ENCODE measurements at places on chromosomes 1 and 21.

- DNase-seq, result no peak
These were observed 3.2 kb upstream of the MYOC start for GRCh38 chr1:171655746-171656116.

DNA sequence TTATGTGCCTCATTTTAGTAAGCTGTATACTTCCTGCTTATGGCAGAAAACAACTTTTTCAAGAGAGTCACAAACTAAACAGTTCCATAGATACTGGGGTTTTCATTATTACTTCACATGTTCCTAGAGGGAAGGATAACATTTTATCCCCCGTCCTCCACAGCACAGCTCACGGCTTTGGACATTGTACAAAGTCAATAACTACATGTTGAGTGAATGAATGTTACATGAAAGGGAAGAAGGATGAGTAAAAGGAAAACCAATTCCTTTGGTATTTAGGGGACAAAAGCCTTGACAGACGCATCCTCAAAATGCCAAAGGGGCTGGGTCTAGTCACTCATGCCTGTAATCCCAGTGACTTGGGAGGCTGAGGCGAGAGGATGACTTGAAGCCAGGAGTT, 14.8 kb downstream of the PI4KB start:
- no peak for DNase-seq

DNA sequence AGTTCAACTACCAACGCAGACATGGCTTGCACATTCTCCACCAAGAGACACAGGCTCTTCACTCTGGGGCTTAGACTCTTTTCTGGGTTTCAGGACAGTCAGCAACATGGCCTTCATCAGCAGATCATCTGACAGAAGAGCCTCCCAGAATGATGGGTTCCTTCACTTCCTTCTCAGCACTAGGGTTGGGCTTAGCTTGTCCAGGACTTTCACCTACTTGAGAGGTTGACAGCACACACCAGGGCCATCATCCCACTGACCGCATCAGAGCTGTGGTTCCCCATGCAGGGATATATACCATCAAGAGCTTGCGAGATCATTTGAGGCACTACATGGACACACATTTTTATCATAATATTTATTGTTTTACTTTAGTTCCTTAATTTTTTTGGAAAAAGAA, 10.4 kb upstream of the NCF2 start:
- DNase-seq, result no peak

DNA sequence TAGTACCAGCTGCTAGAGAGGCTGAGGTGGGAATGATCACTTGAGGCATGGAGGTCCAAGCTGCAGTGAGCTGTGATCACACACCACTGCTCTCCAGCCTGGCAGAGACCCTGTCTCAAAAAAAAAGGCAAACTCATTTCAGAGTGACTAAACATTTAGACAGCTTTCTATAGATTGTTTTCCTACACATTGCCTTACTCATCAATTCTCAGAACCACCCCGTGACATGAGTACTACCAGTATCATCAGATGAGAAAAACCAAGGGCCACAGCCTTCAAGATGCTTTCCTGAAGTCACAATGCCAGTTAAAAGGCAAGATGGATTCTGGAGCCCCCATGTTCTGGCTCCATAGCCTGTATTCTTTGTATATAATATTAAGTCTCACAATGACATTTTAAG, 22.4 kb upstream of the SMPDL3B start:
- no peak for DNase-seq

- DNase-seq, result no peak
These were observed 14.4 kb downstream of the CAPN9 start for GRCh38 chr1:230761443-230762167.

DNA sequence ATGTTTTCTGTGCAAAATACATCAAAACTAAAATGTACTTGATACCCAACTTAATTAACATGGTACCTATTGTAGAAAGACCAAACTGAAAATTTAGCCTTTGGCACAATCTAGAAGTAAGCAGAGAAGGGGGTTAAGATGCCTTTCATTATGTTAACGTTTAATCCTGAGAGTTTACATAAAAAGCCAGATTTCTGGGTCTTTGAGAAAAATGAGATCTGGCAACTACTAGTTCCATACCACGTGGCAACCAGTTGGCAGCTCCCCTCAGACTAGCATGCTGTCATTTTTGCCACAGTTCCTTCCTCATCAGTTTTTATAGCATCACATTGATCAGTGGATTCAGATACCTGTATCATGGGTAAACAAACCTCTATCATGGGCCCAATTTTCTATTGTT, 1.5 kb downstream of the RO60 start:
- DNase-seq, result no peak

DNA sequence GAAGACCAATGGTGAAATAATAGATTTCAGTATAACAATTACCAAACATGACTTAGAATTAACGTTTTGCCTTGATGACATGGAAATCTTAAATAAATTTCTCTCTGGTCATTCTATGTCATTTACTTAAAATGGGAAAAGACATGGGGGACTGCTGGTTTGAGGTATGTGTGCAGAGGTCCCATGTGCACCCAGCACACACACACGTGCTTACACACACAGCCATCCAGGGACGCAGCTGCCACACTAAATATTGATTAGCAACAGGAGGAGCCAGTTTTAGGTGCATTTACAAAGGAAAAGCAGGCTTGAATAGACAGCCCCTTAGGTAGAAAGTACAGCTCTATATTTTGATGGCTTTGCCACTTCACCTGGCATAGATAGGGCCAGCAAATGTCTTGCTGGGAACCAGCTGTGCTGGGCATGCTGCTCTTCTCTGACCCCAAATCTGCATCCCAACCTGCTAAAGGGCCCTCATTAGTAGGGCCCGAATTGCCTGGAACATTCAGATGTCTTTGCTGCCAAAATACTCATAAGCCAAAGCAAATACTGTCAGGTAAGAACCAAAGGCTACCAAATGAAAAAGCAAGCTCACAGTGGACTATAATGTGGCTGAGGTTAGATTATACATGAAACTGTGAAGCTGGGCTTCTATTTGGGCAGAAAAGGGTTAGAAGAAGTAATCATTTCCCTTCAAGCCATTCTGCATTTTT, 399.9 kb downstream of the HHAT start:
- DNase-seq, result no peak

DNA sequence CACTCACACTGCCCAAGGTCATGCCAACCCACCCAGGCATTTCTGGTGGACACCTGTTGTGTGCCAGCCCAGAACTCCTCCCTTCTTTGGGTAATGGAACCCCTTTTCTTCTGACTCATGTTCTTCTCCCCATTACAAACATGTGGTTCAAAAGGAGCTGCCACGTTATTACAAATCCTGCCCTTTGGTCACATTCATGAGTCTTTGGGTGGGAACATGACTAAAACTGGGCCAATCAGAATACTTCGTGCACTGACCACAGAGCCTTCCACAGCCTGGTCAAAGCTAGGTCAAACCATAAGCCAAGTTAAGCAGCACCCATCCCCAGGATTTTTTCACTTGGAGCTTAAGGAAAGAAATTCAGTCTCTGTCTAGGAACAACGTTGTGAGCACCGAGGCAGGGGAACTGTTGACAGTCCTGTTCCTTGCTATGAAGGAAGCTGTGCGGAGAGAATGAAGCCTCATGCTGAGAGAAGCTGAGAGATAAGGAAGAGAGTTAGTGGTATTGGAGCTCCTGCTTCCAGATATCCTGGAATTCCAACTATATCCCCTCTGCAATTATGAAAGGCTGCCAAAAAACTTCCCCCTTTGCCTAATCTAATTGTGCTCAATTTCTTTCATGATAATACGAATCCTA, 46.8 kb upstream of the DIPK1A start:
- no peak for DNase-seq

DNA sequence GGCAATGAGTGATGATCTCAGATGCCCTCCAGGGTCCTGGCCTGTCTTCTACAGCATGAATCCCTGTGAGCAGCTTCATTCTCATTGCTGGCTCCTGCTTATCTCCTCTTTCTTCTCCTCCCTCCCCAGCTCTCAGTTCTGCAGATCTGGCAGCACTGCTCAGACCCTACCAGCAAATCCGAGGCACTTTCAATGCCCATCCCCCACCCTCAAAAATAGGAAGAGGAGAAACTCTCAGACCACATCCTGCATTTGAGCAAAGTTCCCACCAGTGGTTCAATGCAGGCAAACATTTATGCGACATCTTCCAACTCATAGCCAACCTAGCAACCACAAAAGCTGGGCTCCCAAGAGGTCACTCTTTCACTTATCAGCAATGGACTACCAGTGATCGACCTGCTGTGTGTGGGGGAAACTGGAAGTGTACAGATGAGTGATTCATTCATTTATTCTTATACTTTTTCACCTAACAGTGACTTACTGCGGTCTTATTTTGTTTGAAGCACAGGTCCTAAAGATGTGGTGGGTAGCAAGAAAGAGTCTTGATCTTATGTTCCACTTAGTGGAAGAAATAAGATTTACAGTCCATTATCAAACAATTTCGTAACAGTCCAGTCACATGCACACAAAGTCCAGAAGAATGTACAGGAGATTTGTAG, 5.8 kb upstream of the CHI3L2 start:
- peak; percentile 43 for DNase-seq

DNA sequence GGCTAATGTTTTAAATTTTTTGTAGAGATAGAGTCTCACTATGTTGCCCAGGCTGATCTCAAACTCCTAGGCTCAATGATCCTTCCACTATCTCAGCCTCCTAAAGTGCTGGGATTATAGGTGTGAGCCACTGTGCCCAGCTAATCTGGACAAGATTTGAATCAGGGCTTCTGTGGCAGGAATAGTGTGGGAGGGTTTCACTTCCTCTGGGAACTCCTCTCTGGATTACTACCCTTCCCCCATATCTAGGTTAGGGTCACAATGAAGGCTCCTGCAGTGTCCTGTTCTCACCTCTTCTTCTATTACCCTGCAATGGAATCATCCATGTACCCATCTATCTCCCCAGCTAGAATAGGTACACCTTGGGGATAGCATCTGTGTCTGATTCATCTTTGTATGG, 133.6 kb upstream of the RAB4A start:
- DNase-seq, result no peak

- DNase-seq, result no peak
These were observed 47.0 kb upstream of the SDC3 start for GRCh38 chr1:30955448-30956015.

- DNase-seq, result no peak
These were observed 8.6 kb upstream of the NKAIN1 start for GRCh38 chr1:31248276-31248675.

DNA sequence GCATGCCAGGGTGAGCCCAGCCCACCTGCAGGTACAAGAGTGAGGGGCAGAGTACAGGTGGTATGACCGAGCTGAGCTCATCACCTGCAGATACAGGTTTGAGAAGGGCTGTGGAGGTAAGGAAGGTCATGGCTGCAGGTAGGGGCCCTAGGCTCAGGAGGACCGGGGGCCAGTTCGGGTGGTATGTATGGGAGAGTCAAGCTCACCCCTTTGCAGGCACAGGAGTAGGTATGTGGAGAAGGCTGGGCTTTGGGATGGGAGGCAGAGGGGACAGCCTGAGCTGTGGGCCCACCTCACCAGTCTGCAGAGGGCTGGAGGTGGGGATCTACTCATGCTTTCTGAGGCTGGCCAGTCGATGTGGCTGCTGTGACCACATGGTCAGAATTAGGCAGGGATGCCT, 17.2 kb downstream of the PODN start:
- DNase-seq, result no peak

- no peak for DNase-seq
These were observed 42.4 kb upstream of the GADD45A start for GRCh38 chr1:67642629-67643028.

DNA sequence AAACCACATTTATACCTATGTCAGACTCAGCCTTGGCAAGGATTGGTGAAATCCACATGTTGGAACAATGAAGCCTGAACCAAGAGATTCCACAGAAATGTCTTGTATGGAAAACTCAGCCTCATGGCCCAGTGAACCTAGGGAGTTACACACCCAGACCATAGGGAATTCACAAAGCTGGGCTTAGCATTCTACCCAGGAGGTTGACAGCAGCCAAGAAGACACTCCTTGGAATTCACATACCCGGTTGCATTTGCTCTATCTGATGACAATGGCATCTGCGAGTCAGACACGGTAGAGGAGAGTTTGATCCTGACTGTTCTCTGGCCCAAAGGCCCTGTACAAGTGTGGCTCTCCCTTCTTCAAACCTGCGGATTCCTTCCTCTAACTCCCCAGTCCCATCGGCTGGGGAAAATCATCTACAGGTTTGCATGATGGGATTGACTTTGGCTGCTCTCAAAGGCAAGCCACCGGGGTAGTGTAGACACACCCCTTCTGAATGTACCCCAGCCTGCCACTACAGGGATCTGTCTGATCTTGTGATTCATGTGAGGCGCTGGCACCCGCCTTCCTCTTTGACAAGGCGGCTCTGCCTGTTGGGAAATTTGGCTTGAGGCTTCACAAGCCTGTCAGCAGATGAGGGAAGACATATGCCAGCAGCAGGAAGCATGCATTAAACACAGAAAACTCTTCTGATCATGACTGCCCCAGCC, 297.3 kb upstream of the KAZN start:
- no peak for DNase-seq

DNA sequence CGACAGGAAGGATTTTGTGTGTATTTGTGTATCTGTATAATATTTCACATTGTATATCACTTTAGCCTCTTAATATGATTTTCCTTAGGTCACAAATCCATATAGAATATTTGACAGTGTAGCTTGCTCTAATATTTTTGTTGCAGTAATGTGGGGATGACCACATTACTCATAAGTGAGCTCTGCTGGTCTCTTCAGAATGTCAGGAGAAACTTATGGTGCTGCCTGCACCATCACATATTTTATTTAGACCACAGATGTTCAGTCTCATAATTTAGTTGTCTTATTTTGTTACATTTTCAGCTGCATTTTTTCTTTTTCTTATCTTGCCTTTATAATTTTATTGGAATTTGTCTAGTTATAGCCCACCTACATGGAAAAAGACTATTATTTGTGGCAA, 205.3 kb downstream of the PBX1 start:
- DNase-seq, result no peak

DNA sequence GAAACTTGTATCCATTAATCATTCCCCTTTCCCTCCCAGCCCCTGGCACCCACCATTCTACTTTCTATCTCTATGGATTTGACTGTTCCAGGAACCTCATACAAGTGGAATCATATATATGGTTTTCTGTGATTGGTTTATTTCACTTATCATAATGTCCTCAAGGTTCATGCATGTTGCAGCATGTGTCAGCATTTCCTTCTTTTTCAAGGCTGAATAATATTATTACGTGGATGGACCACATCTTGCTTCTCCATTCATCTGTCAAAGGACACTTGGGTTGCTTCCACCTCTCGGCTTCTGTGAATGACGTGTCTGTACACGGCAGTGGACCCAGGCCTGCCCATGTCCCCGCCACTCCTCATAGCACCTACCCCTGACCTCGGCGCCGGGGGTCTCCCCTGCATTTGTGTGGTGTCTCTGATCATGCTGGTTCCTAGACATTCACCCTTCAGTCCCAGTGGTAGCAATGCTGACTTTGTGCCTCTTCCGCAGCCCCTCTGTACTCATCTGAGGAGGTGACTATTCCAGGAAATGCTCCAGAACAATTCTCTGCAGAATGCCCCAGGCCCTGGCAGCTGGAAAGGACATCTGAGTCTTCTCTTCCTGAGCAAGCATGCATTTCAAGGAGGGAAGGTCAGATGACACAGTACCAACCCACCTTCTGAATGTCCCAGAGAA, 136.9 kb downstream of the PSMG1 start:
- DNase-seq, result no peak
